AG20443 (cell line): ENCODE measurements at places on chromosomes 16 and 17.
A peak's percentile ranks its signal among the peaks of the same experiment; 100 is the strongest.

- peak; percentile 53 for DNase-seq
Measured at GRCh38 chr16:77660311-77660710, 62.0 kb upstream of the NUDT7 start.

- DNase-seq, result no peak
Measured at GRCh38 chr16:81804134-81804610, 25.1 kb downstream of the PLCG2 start.

DNA sequence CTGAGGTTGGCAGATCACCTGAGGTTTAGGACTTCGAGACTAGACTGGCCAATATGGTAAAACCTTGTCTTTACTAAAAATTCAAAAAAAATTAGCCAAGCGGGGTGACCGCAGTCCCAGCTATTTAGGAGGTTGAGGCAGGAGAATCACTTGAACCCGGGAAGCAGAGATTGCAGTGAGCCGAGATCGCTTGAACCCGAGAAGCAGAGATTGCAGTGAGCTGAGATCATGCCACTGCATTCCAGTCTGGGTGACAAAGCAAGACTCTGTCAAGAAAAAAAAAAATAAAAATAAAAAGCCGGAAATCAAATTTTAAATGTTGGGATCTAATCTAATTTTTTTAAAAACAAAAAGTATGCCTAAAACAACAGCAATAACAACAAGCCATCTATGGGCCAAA, 56.3 kb downstream of the ABCC1 start:
- DNase-seq, result no peak

- peak; percentile 35 for DNase-seq
Measured at GRCh38 chr17:19424934-19425868, 14.2 kb downstream of the RNF112 start.

- DNase-seq, result no peak
Measured at GRCh38 chr16:58451265-58451689, 48.7 kb upstream of the NDRG4 start.

DNA sequence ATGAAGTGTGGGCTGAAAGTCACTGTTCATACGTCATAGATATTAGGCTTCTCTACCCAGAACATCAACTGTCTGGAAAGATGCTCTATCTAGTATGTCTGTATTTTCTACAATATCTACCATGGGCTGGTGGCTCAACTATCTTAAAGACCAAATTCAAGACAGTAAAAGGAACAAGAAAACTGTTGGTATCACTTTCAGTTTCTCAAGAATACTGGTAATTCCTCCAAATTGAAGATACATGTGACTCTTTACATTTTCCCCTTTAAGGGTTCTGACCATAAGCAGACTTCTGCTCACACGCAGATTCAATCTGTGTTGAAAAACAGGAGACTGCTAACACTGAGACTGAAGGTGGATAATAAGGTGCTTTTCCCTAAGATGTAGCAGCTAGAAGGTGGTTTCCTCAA, 24.2 kb downstream of the XPO6 start:
- no peak for DNase-seq

- no peak for DNase-seq
Measured at GRCh38 chr17:40417258-40417608, 463 bp downstream of the TOP2A start.

DNA sequence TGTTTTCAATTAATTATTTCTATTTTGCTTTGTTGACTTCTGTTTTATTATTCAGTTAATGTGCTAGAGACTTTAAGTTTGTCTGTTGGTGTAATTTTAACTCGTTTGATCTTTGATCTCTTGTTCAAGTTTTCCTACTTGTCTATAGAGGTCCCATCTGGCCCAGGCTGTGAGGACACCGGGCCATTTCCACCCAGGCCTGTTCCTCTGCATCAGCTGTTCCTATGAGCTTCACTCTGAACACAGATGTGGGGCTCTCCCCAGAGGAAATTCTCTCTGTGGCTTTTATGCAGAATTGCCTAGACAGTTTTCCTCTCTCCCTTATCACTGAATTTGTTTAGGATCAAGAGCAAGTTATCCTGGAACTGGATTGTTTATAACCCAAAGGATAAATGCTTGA, 44.7 kb downstream of the MYO18A start:
- no peak for DNase-seq

DNA sequence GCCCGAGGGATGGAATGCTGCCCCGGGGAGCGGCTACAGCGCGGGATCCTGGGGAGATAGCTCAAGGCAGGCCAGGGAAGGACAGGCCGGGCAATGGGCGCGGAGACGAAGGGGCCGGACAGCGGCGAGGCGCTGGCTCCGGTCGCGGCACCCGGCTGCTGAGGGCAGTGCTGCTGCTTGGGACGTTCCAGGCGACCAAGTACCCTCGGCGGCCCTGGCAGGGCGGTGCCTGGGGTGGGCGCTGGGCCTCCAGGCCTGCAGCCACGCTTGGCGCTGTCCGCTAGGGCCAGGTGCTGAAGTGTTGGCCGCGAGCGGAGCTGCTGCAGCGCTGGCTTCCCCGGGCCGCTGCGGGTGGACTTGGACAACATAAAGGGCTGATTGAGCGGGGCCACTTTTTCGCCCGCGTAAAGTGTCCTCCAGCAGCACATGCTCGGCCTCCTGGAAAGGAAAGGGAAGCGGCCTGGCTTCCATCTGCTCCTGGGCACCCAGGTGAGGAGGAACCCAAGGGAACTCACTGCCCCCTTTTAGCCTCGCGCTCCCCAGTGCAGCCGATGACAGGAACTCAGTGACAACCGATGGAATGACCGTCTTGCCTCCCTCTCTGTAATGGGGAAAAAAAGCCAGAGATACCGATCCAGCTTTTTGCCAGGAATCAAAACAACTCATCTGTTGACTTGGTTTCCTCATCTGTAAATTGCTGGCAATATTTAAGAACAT, 23.7 kb downstream of the CLEC3A start:
- DNase-seq, result peak; percentile 79

DNA sequence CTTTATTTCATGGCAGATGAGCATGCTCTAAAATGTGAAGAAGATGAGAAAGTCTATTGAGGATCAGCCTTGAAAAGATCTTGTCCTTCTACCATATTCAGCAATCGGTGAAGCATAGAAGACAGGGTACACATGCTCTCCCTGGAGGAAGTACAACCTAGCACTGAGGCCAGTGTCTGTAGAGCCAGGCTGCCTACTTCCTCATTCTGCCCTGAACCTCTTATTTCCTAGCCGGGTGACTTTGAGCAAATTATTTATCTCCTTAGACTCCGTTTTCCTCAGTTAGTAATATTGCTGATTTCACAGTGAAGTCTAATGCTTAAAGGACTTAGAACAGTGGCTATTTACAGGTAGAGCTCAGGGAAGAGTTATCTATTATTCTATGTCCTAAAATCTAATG, 58.4 kb downstream of the TMEM100 start:
- DNase-seq, result no peak

GRCh38 chr16:89095491-89095951, 1.9 kb downstream of the ACSF3 start:
- no peak for DNase-seq

- peak; percentile 25 for DNase-seq
Measured at GRCh38 chr16:67805718-67806427, 487 bp downstream of the RANBP10 start.

- peak; percentile 60 for DNase-seq
Measured at GRCh38 chr17:38430316-38430715, 2.1 kb downstream of the ARHGAP23 start.

- no peak for DNase-seq
Measured at GRCh38 chr16:85901110-85901509, 2.1 kb downstream of the IRF8 start.

GRCh38 chr17:55870044-55870443, 119.2 kb downstream of the PCTP start:
- DNase-seq, result no peak

DNA sequence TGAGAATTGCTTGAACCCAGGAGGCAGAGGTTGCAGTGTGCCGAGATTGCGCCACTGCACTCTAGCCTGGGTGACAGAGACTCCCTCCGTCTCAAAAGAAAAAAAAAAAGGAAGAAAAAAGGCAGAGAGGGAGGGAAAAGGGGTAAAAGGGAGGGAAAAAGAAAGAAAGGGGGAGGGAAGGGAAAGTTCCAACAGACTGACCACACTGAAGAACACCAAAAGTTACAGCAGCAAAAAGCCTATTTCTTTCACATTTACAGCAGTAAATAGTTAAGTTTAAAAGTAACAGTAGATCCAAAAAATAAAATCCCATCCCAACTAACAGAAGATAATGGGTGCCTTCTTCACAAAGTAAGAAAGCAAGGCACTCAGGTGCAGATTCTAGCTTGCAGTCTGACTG, 36.9 kb upstream of the C17orf78 start:
- no peak for DNase-seq

DNA sequence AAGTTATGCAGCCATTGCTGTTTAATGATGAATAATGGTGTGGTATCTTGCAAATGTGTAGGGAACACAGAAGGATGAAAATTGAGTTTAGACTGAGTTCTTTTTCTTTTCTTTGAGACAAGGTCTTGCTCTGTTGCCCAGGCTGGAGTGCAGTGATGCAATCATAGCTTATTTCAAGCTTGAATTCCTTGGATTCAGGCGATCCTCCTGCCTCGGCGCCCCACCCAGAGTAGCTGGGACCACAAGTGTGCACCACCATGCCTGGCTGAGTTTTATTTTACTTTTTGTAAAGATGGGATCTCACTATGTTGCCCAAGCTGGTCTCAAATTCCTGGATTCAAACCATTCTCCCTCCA, 74.6 kb upstream of the TBC1D3K start:
- no peak for DNase-seq

DNA sequence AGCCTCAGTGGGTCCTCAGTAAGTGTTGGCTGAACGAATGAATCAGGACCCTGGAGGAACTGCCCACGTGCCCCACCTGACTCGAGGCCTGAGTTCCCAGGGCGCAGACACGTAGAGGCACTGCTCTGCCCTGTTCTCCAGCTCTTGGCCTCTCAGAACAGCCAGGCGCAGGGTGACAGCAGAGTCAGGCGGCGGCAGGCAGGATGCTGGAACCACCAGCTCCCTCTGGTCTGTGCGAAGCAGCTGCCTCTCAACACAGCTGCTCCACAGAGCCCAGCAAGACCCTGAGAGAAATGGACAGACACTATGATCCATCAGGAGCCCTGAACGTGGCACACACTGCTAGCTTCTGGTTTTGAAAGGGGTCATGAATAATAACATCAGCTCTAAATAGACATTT, 53.1 kb upstream of the BCO1 start:
- no peak for DNase-seq

GRCh38 chr17:47246120-47246519, 7.5 kb upstream of the ITGB3 start:
- DNase-seq, result no peak

DNA sequence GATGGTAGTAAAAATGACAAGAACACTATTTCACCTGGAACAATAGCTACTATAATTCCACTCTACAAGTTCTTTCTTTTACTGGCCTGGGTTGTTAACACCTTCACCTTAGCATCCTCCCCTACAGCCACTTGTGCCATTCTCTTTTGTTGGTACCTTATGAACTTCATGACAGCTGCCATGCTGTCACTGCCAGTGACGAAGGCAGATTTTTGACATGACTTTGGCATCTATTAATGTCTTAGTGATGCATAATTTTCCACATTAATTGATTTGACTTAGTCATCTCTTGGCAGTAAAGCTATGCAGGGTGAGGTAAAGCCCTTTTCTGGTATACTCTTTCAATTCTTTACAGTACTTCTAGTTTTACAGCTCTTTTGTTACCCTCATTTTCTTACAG, 207.9 kb downstream of the TANC2 start:
- no peak for DNase-seq

GRCh38 chr16:82033683-82034300, 1.3 kb upstream of the HSD17B2 start:
- no peak for DNase-seq
